Activated CD4-positive, alpha-beta memory T cell treated with anti-CD3 and anti-CD28 coated beads for 36 hours (primary cell): ENCODE measurements at places on chromosomes 2 and 18.

DNA sequence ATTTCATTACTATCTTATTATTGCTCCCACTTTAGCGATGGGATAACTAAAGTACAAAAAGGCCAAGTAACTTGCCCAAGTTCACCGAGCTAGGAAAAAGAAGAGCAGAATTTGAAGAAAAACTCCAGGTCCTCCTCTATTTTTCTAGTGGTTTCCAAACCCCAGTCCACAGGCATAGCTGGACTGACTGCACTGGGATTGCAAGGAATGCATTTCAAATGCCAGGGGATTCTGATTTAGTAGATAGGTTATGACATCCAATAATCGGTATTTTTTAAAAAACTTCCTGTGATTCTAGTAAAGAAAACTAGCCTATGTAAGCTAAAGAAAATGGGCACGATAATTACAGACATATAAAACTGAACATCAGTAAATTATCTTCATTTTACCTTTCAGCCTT, 62.7 kb upstream of the GALNT5 start:
- no peak for DNase-seq
- H3K4me3 ChIP-seq, result no peak overlapping the region
- peaks cover 7% of the 10 kb centered on the region for H3K27me3 ChIP-seq
- H3K27ac ChIP-seq, result no peak overlapping the region

DNA sequence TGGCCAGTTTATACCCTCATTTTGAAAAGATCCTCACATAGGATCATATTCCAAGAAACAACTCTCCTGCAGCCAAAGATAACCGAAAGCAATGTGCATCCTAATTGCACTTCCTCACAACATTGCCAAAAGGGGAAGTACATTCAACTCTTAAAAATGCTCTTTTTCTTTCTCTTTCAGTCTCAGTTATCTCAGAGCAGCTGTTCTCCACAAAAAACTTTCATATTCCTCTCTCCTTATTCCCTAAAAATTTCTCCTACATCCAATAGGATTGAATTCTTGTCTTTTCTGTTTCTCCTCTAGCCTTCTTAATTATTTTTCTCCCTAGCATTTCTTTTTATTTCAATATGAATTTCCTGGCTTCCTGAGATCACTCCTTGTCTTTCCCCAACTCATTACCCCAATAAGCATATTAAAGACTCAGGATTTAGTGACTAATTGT, 7.4 kb upstream of the VRK2 start:
- no peak overlapping the region for H3K27ac ChIP-seq
- H3K27me3 ChIP-seq, result no peaks in the 10 kb centered on the region
- no peak for DNase-seq
- H3K36me3 ChIP-seq, result peaks cover 9% of the 10 kb centered on the region
- no peak overlapping the region for H3K4me3 ChIP-seq

GRCh38 chr2:71423817-71424420, 29.4 kb upstream of the DYSF start:
- no peak overlapping the region for H3K27ac ChIP-seq
- H3K4me3 ChIP-seq, result no peak overlapping the region
- H3K36me3 ChIP-seq, result peaks cover 41% of the 10 kb centered on the region
- H3K4me1 ChIP-seq, result peaks cover 2% of the 10 kb centered on the region
- no peaks in the 10 kb centered on the region for H3K27me3 ChIP-seq

- DNase-seq, result no peak
- H3K36me3 ChIP-seq, result peaks cover 32% of the 10 kb centered on the region
- no peaks in the 10 kb centered on the region for H3K27me3 ChIP-seq
These were observed 175.4 kb downstream of the THADA start for GRCh38 chr2:43420389-43420801.
